Fibroblast of skin of right quadriceps (primary cell): ENCODE measurements at places on chromosomes 3 and 15.

GRCh38 chr3:62373714-62374333 is 474 bp upstream of the FEZF2 start:
- no peak for DNase-seq

DNA sequence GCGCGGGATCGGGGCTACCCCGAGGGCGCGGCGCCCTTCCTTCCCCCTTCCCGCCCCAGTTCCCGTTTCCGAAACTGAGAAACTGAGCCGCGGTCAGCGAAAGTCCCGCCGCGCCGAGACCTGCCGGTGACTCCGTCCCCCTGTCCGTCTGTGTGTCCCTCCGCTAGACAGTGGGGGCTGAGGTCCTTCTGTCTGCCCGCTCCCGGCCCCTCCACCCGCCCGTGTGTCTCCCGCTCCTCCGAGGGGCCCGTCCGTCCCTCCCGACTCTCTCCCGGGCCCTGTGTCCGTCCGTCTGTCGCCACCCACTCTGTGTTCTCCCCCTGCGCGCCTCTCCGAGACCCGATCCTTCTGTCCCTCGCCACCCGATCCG is 426 bp downstream of the PRKCD start:
- DNase-seq: no peak

DNA sequence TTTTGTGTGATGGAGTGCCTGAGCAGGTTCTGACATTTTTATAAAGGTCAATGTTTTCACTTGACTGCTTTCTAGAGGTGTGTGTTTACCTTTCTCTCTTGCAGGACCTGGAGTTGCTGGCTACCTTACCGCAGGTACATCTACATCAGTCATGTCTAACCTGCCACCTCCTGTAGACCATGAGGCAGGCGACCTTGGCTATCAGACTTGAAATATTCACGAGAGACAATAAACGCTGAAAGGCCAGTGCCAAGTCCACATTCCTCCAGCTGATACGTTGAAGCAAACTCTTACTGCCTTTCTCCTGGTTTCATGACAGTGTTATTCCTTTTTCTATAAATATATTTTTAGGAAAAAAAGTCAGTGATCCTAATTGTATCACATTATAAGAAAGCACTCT is 59.0 kb upstream of the ACKR4 start:
- DNase-seq: no peak

- DNase-seq: no peak
Measured at GRCh38 chr15:64501396-64501715, 41.0 kb downstream of the ZNF609 start.

GRCh38 chr15:90142216-90143165 is 40.2 kb upstream of the IDH2 start:
- DNase-seq: no peak

DNA sequence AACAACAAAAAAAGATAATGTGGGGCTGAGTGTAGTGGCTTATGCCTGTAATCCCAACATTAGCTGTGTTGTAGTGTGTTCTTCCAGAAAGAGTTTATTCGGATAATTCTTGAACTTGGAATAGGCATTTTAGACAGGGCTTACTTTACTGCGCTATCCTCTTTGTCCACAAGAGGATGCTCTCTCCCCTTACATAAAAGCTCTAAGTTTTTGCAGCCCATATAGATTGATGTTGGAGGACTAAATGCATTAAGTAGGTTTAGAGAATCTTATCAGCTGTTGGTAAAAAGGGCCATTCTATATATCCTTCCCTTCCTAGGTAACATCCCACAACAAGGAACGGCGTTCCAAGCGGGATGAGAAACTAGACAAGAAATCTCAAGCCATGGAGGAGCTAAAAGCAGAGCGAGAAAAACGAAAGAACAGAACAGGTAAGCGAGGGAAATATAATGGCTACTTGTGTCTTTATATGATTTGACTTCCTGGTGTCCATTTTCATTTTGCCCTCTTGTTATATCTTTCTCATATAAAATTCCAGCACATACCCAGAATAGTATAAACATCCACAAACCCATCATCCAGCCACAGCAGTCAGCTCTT is 27.8 kb upstream of the ITPKA start:
- DNase-seq: peak; percentile 54

- DNase-seq: peak; percentile 2
Measured at GRCh38 chr15:46120713-46121112, 485.9 kb downstream of the SQOR start.

GRCh38 chr15:45134682-45135604 is 5.1 kb downstream of the DUOX1 start:
- DNase-seq: no peak

- no peak for DNase-seq
Measured at GRCh38 chr15:100158356-100158755, 183.4 kb downstream of the ADAMTS17 start.

- DNase-seq: peak; percentile 57
Measured at GRCh38 chr3:172115787-172116186, 76.4 kb downstream of the FNDC3B start.

GRCh38 chr3:41031401-41031800 is 167.9 kb upstream of the CTNNB1 start:
- DNase-seq: no peak

DNA sequence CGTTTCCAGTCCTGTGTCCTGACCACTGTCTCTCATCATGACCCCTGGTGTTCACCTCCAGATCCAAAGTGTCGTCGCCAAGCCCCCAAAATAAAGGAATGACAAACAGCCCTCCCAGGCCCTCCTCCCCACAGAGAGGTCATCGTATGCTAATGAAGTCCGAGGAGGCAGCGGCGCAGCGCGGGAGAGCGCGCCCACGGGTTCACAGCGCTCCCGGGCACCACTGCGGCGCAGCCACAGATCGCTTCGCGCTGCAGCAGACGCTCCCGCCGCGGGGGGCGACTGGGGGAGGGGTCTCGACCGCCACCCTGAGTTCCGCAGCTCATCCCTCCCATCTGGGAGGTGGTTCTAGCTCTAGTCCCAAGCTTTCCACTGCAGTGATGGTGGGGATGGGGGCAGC is 1.3 kb downstream of the DGKG start:
- DNase-seq: no peak

DNA sequence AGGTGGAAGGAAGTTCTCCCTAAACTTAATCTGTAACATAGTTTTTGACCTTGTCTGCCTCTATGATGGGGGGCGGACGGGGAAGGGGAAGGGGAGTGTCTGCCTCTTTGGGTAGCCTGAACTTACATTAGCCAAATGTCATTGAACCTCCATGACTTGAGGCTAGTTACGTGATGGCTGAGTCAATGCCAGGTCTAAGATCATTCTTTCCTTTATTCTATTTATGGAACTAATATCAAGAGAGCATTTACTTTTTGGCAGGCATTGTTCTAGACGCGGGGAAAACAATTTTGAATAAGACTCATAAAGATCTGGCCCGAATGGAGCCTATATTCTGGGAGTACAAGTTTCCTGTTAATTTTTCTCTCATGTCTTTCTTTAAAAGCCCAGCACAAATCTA is 340.7 kb upstream of the C2CD4B start:
- DNase-seq: no peak

DNA sequence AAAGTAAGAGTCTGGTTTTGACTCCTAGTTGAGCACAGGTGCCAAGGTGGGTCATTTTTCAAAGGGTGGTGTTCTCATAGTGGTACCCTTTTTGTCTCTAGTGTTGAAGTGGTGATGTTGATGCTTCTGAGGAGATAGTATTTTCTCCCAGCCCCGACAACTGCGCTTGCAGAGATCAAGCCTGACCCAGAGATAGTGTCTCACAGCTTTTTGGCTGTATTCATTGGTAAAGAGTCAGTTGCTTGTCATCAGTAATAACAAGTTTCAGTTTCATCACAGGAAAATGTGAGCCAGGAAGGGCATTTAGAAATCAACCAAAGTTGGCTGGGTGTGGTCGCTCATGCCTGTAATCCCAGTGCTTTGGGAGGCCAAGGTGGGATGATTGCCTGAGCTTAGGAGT is 139.3 kb downstream of the NFKBIZ start:
- DNase-seq: no peak
